ENCODE measurements at places on chromosomes 1 and 21. TPM values are rescaled to one million over a fixed set of nuclear protein-coding genes. Genes with fewer than 3 reads are reported as not detected.
A peak's percentile ranks its signal among the peaks of the same experiment; 100 is the strongest.

Gene TMEM183A
- total RNA-seq = 81.3 TPM

- DNase-seq = peak; percentile 27
Measured at GRCh38 chr21:39313042-39313570, 326 bp downstream of the BRWD1 start.

GRCh38 chr1:41325801-41326200, 35.4 kb upstream of the FOXO6 start:
- DNase-seq = no peak

DNA sequence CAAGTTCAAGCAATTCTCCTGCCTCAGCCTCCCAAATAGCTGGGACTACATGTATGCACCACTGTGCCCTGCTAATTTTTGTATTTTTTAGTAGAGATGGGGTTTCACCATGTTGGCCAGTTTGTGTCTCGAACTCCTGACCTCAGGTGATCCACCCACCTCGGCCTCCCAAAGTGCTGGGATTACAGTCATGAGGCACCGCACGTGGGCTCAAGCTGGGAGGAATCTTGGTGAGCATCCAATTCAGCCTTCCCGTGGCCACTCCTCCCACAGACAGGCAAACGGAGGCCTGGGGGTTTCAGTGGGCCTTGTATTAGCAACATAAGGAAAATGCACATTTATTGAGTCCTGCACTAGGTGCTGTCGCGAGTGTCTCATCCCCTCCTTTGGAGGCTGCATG, 24.5 kb upstream of the VWA5B1 start:
- DNase-seq = no peak

Gene TDRD5
- not detected for total RNA-seq

DNA sequence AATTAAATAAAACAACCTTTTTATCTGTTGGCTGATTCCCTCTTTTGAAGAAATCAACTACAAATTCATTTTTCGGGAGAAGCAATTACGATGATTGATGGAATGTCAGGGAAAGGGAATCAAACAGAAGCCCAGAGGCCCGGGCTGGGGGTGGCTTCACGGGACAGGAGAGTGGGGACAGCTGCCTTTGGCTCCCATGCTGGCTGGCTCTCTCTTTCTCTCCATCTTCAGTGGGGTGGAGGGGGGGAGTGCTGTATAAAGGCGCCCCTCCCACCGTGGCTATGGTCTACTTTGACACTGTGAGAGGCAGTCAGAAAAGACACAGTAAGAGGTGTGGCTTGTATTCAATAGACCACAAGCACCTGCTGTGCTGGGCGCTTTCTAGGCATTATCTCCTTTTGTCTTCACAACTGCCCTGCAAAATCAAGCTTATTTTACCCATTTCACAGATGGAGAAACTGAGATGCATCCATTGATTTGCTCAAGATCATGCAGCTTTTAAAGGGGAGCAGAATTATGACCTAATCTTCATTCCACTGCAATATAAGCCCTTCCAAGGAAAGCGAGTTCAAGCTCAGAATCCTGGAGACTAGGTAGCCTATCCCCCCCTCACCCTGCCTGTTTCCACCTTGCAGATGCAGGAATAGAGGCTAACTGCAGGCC, 92.9 kb downstream of the GRIK3 start:
- DNase-seq = no peak

DNA sequence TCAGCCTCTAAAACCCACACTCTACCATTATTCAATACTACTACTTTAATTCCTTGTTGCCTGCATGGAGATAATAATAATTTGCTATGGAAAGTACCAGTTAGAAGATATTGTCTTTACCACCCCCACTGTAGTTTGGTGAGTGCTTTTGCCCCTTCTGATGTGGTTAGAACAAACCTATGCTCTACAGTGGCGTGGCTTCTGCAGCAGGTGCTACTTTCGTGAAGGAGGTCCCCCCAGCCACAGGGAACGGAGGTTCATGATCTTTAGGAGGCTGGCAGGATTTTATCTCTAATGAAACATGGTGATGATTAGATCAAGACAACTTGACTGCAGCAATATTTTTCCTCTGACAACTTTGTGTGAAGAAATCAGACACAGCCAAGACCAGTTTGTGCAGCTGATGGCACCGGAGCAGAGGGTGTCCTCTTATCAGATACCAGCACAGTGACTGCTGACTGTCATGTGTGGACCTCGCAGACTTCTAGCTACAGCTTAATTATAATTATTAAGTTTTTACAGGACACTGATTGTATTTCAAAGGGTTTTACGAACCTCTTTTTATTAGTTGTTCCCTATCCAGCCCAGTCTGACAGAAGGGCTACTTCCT, 10.7 kb upstream of the TCHH start:
- DNase-seq = no peak

- DNase-seq = no peak
Measured at GRCh38 chr1:204288021-204288588, 71.6 kb downstream of the PLEKHA6 start.

Gene OR2G6
- not detected for total RNA-seq

DNA sequence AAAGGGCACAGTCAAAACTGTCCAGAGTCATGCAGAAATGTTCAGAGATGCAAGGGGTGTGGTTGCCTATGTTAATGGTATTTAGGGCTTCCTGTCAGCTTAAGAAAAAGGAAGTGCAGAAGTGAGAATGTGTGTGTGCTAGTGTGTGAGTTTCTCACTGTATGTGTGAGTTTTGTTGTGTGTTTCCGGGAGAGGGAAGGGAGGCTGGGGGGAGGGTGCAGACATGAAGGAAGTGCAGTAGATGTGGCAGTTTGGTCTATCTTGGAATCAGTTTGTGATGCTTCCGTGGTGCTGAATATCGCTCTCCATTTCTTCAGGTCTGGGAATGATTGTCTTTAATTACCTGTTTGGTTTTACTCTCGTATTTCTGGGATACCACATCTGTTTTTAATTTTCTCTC, 16.5 kb upstream of the ATP6V1G3 start:
- peak; percentile 85 for DNase-seq

Gene HPDL
- total RNA-seq = 16.8 TPM

DNA sequence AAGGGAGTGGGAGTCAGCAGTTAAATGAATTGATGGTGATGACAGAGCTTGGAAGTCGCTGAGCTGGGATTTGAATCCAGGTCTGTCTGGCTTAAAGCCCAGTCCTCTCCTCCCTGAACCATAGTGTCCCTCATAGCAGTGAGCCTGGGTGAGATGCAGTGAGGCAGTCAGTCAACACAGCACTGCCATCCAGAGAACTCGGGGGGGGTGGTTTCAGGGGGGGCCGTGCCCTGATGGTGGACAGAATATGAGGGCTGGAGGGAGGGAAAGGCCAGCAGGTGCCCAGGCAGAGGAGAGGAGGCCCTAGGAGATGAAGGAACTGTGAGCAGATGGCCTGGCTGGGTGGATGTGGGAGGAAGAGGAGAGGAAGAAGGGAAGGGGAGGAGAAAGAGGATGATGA, 405.6 kb downstream of the PTPRU start:
- no peak for DNase-seq

GRCh38 chr1:170674239-170674638, 10.3 kb downstream of the PRRX1 start:
- no peak for DNase-seq

Gene TFF3
- not detected for total RNA-seq
